ENCODE measurements at places on chromosomes 3 and 15.

DNA sequence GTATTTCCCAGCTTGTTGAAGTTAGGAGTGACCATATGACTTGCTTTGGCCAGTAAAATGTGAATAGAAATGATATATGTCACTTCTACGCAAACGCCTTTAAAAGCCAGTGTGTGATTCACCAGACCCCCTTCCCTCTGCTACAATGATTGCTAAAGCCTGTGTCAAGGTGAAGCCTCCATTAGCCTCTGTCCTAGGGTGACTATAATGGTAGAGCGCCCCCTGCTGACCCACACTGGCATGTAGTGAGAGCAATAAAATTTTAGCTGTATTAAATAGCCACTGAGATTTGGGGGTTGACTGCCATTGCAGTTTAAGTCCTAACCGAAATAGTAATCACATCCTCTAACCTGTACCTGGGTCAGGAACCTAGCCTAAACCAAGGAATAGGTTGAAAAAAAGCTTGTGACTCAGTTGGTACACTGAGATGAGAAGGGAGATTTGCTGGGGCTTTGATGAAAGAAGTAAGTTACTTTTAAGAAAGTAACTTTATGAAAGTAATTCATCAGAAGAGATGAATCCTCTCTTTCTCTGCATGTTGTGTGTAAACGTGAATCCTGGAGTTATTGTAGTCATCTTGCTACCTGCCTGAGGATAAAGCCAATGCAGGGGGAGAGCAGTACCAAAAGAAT lies 52.6 kb downstream of the GTF2E1 start:
- DNase-seq, result peak; percentile 59

DNA sequence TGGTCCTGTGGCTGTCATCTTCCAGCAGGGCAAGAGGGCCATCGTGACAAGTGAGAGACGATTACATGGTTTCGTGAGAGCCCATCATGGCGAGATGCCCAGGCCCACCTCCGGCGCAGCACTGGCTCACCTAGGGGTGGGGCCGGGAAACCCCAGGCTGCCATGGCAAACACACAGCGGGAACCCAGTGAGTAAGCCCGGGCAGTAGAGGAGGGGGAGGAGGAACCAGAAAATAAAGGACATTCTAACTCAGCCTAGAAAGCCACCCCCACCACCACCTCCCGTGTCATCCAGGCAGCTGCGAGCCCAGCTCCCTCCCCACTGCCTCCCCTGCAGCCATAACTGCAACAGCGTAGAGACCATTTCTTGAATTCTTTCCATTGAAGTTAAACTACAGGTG lies 52.3 kb downstream of the PCSK6 start:
- DNase-seq, result no peak

GRCh38 chr15:32014953-32015352 lies 15.4 kb upstream of the CHRNA7 start:
- DNase-seq, result no peak

DNA sequence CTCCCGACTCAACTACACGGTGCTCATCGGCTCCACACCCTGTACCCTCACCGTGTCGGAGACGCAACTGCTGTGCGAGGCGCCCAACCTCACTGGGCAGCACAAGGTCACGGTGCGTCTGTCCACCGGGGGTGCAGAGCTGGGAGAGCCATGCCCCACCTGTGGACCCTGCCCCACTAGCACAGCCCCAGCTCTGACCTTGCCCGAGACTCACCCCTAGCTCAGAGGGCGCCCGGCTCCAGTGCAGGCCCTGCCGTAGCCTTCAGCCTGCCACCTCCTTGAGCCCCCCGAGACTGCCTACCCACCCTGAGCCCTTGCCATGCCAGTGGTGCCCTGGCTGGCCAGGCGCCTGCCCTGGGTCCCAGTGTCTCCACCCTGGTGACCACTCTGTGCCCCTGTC lies 34.9 kb downstream of the PLXNA1 start:
- no peak for DNase-seq

DNA sequence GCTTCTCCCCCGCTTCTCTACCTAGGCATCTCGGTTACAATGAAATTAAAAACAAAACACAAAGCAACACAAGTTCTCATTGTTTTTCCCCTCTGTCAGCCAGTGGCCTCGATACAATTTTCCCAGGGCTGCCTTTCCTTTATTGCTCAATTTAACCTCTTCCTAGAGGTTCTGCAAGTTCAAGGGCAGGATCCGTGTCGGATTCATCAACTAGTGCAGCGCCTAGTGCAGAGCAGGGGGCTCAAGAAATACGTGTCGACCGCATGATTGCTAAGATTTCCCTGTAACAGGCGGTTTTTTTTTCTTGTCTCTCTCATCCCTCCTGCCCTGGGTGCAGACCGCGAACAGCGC lies 1.4 kb upstream of the BHLHE40 start:
- no peak for DNase-seq

- DNase-seq, result no peak
Observed at GRCh38 chr15:25051399-25052154, 96.8 kb downstream of the SNRPN start.

DNA sequence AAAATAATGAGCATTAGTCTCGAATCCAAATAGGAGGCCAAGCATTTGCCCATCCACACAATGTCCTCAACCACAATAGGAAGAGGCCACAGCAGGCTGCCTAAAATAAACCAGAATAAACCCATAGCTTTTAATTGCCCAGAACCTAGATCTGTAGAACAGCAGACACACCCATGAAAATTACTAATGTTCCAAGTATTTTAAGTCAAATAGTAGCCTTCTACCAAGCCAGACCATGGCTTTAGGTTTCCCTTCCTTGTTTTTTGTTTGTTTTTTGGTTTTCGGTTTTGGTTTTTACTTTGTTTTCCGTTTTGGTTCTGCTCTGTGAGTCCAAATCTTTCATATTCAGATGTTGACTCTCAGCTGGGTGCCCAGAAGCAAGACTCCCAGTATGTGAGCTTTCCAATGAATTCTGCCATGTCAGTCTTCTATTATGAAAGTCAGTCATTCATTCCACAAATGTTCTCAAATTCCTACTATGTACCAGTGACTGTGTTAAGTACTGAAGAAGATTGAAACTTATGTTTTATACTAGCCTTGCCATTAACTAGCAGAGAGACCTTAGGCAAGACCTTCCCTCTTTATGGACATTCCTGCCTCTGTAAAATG lies 57.8 kb upstream of the BOC start:
- DNase-seq, result no peak

DNA sequence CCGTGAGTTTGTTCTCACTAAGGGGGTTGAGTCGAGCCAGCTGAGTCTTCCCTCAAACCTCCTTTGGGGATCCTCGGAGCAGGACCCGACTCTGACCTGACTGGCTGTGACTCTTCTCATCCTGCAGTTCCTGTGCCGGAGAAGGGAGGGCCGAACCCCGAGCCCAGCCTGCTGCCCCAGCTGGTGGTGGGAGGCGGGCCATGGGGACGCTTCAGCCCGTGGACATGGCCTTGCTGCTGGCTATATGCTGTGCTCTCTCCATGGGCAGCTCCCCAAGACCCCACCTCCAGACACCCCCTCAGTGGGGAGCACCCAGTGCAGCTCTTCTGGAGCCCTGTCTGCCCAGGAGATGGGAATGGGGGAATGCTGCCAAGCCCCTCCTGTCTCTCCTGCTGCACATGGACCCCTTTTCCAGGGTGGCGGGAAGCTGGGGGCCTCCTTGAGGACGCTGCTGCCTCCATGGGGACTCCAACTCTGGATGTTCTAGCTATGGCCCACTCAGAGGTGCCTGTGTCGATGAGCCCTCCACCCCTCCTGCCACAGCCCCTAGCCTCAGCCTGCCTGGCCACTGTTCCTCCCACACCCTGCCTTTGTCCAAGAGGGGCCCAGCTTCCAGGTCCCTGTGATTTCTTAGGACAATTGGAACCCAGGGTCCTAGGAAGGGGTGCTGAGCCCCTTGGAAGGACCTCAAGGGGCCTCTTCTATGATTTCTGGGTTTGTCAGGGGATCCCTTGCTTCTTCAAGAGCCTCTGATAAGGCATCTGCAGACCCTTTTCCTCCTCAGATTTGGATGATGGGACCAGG lies 12.8 kb downstream of the C15orf39 start:
- no peak for DNase-seq

Data from GM20000 (cell line).